ENCODE measurements at places on chromosomes 2 and 18. TPM values are rescaled to one million over a fixed set of nuclear protein-coding genes. Genes with fewer than 3 reads are reported as not detected.

DNA sequence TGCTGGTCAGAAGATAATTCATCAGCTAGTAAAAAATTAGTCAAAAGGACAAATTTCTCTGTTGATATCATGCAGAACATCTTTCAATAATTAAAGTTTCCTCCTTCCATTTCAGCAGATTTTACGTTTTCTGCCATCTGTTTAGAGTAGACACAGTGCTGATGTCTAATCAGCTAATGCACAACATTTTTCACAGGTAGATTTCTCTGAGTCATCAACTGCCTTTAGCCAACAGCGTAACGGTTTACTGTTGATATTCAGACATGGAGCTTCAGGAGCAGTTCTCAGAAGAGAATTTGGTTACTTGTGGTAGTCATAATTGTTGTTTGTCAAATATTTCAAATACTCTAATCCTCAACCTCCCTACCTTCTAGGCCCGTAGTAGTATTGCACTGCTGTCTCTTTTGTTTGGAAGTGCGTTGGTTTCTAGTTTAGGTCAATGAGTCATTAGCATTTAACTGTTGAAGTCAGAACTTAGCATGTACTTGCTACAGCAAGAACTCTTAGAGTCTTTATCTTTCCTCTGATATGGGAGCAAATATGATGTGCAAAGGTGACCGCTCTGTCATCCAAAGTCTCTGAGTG, 86.8 kb upstream of the TFPI start:
- no peaks in the 10 kb centered on the region for H3K36me3 ChIP-seq
- H3K27ac ChIP-seq: no peak overlapping the region
- no peak for DNase-seq
- H3K4me3 ChIP-seq: no peak overlapping the region
- H3K4me1 ChIP-seq: peaks cover 28% of the 10 kb centered on the region

GRCh38 chr18:36419900-36420531, 122.5 kb downstream of the FHOD3 start:
- H3K27me3 ChIP-seq: no peaks in the 10 kb centered on the region
- no peaks in the 10 kb centered on the region for H3K36me3 ChIP-seq
- no peak for DNase-seq
- H3K4me1 ChIP-seq: peaks cover 36% of the 10 kb centered on the region
- peak overlapping the region; percentile 79 for H3K27ac ChIP-seq

GRCh38 chr18:36366994-36367839, 69.7 kb downstream of the FHOD3 start:
- H3K27me3 ChIP-seq: no peaks in the 10 kb centered on the region
- no peak overlapping the region for H3K4me3 ChIP-seq
- H3K4me1 ChIP-seq: peaks cover 17% of the 10 kb centered on the region

GRCh38 chr2:176873403-176873802, 339.2 kb upstream of the HNRNPA3 start:
- H3K27ac ChIP-seq: no peak overlapping the region
- no peak overlapping the region for H3K4me3 ChIP-seq
- H3K36me3 ChIP-seq: no peaks in the 10 kb centered on the region
- H3K27me3 ChIP-seq: no peaks in the 10 kb centered on the region
- no peaks in the 10 kb centered on the region for H3K4me1 ChIP-seq

DNA sequence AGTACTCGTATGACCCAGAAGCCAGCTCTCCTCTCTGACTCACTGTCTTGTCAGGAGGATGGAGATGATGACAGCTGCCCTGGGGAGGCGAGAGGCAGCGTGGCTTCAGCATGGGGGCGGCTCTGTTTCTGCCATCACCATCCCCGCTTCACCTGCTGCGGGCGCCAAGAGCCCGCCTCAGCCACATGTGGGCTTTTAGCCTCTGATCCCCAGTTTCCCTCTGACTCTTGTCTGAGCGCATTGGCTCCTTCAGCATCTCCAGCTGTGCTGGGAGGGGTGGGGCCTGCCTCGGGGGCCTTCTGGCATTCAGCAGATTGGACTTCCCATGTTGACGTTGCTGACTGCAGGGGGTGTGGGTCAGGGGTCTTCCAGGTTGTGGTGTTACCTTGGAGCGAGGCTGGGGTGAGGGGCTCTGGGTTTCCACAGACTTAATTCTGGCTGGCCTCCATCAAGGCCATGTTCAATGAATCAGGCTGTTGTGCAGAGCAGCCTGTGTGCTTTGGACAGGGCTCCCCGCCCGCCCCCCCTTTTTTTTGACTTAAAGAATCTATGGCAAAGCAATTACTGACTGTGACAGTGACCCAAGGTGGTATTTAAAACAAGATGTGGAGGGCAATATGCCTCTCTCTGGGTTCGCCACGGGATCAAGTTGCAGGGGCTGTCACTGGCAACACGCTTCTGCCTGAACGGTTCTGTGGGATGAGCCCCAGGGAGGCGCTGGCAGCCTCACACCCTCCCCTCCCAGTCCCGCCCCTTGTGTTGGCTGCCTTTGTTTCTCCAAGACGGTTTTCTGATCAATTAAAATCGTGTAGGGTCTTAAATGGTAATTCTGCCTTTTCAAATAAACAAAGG, 228.3 kb downstream of the LDLRAD4 start:
- no peak for DNase-seq
- H3K27me3 ChIP-seq: no peaks in the 10 kb centered on the region
- peak overlapping the region; percentile 59 for H3K4me3 ChIP-seq
- peaks cover 19% of the 10 kb centered on the region for H3K4me1 ChIP-seq
- H3K27ac ChIP-seq: peak overlapping the region; percentile 14

- peaks cover 5% of the 10 kb centered on the region for H3K4me1 ChIP-seq
- H3K27ac ChIP-seq: peak overlapping the region; percentile 89
- no peaks in the 10 kb centered on the region for H3K36me3 ChIP-seq
Measured at GRCh38 chr18:8703781-8704301, 1.5 kb upstream of the MTCL1 start.

GRCh38 chr2:32711908-32712501, 84.2 kb downstream of the TTC27 start:
- peak overlapping the region; percentile 71 for H3K27ac ChIP-seq
- H3K4me1 ChIP-seq: peaks cover 20% of the 10 kb centered on the region
- H3K27me3 ChIP-seq: no peaks in the 10 kb centered on the region
- no peak for DNase-seq
- peak overlapping the region; percentile 25 for H3K4me3 ChIP-seq

GRCh38 chr2:224136396-224136795, 97.3 kb upstream of the SERPINE2 start:
- H3K4me3 ChIP-seq: no peak overlapping the region
- no peak for DNase-seq
- H3K27me3 ChIP-seq: no peaks in the 10 kb centered on the region
- H3K4me1 ChIP-seq: no peaks in the 10 kb centered on the region
- H3K27ac ChIP-seq: no peak overlapping the region

DNA sequence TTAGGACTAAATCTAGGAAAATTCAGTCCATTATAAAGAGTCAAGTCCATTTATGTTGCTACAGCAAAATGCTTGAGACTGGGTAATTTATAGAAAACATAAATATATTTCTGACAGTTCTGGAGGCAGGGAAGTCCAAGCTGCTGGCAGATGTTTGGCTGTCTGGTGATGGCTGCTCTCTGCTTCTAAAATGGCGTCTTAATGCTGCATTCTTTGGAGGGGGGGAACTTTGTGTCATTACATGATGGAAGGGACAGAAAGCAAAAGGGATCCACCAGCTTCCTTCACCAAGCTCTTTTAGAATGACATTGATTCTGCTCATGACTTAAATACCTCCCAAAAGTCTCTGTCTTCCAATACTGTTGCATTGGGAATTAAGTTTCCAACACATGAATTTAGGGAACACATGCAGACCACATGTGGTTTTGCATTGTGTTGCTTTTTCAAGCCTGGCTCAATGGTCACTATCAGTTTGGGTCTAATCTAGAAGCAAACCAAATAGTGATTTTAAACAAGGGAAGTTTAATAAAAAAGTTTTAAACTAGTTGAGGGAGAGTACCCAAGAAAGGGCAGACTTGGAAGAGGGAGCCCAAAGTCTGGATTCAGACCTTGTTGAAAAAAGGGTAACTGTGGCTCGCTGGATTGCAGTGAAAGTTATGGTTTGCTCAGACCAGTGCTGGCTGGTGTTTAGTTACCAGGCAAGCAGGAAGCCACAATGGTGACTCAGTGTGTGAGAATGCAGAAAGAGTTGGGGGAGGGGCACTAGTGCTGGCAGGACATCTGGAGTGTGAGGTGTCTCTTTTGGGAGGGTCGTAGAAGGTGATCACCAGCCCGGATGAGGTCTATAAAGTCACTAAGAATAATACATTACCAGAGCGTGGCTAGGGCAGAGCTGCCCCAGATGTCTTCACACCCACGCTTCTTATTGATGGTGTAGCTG, 30.8 kb downstream of the C18orf54 start:
- no peaks in the 10 kb centered on the region for H3K4me1 ChIP-seq
- no peak overlapping the region for H3K27ac ChIP-seq
- no peaks in the 10 kb centered on the region for H3K36me3 ChIP-seq
- no peaks in the 10 kb centered on the region for H3K27me3 ChIP-seq

DNA sequence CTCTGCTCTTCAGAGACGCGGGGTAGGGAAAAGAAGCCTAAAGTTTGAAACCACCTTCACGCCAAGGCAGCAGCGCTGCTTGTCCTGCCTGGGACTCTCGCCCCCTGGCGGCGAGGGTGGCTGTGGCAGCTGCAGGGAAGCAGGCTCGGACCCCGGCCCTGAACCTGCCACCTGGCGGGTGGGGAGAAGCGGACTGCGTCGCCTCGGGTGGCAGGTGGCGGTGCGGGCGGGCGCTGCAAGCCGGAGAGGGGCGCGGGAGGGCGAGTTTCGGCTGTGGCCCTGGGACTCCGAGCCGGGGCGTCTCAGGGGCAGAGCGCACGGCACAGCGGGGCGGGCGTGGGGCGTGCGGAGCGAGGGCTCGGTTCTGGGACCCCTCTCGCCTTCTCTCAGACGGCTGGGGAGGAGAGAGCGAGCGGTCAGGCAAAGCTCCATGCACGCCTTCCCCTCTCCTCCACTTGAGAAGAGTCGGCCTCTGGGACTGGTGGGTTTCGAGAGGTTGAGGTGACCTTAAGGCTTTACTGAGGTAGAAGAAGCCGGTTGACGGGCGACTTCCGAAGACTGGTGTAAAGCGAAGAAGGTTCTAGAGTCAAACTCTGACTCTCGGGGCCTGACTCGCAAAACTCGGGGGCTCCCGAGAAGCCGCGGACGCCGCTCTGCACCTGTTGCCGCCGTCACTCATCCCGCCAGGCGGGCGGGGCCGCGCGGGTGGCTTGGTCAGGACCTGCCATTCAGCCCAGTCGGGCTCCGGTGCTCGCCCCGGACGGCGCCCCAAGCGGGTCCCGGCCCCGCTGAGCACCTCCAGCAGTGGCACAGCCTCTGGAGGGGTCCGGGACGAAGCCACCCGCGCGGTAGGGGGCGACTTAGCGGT, 1.1 kb upstream of the BOLL start:
- DNase-seq: no peak
- H3K36me3 ChIP-seq: no peaks in the 10 kb centered on the region
- peak overlapping the region; percentile 73 for H3K4me3 ChIP-seq
- H3K27ac ChIP-seq: no peak overlapping the region

GRCh38 chr2:239858179-239858578, 167.0 kb downstream of the NDUFA10 start:
- H3K4me1 ChIP-seq: no peaks in the 10 kb centered on the region
- no peak for DNase-seq
- H3K27ac ChIP-seq: no peak overlapping the region
- no peaks in the 10 kb centered on the region for H3K36me3 ChIP-seq
- H3K4me3 ChIP-seq: no peak overlapping the region

DNA sequence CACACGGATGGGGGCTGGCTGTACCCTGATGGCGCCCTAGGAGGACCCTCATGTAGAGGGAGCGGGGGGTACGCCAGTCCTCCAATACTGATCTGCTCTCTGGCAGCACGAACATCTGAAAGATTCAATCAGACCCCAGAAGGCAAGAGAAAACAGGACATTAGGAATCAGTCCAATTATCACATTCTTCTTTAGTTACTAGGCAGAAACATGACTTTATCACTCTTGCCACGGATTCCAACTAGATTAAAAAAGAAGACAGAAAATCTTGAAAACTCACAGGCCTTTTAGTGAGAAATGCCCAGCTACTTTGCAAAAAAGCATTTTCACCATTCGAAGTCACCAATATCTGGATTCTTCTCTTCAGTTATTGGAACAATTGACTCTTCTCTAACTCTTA, 68.4 kb downstream of the ID2 start:
- H3K27ac ChIP-seq: no peak overlapping the region
- DNase-seq: no peak
- H3K36me3 ChIP-seq: peaks cover 7% of the 10 kb centered on the region
- H3K4me3 ChIP-seq: no peak overlapping the region
- H3K4me1 ChIP-seq: peaks cover 14% of the 10 kb centered on the region

Gene RGPD5
- 85.5 TPM for total RNA-seq

DNA sequence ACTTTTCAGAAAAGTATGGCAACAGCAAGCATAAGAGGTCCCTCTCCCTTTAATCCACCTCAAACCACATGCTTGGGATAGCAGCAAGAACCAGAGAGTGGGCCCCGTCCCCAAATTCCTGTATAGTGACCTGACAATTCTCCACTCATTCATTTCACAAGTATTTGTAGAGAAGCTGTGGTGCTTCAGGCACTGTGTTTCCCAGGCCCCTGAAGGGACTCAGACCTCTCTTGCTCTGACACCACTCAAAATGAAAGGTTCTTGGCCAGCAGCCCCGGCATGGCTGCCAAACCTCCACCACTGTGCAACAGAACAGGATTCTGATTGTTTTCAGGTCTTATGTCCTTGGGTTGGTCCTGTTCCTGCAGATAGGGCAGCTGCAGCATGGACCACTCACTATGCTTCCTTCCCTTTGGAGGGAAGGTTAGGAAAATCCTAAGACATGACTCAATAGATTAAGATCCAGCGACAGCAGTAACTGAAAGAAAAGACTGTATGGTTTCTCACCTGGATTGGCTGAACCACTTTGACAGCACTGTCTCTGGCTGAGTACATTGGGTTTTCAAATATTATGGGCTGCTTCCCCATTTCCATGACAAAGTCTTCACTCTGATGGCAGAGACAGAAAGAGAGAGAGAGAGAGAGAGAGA, 67.6 kb downstream of the DHRS9 start:
- no peak overlapping the region for H3K4me3 ChIP-seq
- no peaks in the 10 kb centered on the region for H3K4me1 ChIP-seq
- no peak overlapping the region for H3K27ac ChIP-seq
- H3K36me3 ChIP-seq: no peaks in the 10 kb centered on the region
- no peak for DNase-seq
- H3K27me3 ChIP-seq: no peaks in the 10 kb centered on the region

Gene CAPN14
- not detected for total RNA-seq

GRCh38 chr2:156867201-156867600, 390.3 kb upstream of the GALNT5 start:
- H3K4me3 ChIP-seq: no peak overlapping the region
- no peaks in the 10 kb centered on the region for H3K36me3 ChIP-seq
- no peak for DNase-seq
- no peaks in the 10 kb centered on the region for H3K27me3 ChIP-seq
- H3K4me1 ChIP-seq: no peaks in the 10 kb centered on the region
- H3K27ac ChIP-seq: no peak overlapping the region

All from thoracic aorta (tissue), 2 donors.